ENCODE measurements at places on chromosomes 4 and X.

GRCh38 chr4:126223784-126224407 is 909.1 kb downstream of the FAT4 start:
- DNase-seq: no peak

- no peak for DNase-seq
These were observed 34.5 kb downstream of the RAB28 start for GRCh38 chr4:13449590-13449989.

- no peak for DNase-seq
These were observed 54.6 kb downstream of the GAB1 start for GRCh38 chr4:143391261-143391660.

DNA sequence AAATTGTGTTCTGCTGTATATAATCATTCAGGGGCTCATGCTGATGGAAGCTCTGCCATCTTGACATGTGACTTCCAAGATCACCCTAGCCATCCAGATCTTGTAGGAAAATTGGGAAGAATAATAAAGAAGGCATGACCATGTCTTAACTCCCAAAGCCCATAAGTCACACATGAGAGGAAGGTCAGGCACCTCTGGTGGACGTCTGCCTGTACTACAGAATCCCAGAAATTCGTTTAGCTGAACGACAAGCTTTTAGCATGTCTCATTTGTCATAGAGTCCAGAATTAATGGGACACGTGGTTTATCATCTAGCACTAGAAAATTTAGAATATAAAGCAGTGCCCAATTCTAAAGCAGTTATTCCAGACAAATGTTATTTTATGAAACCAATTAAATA is 212.7 kb downstream of the CENPC start:
- DNase-seq: no peak

- DNase-seq: no peak
These were observed 63.7 kb upstream of the RPL34 start for GRCh38 chr4:108556588-108557200.

DNA sequence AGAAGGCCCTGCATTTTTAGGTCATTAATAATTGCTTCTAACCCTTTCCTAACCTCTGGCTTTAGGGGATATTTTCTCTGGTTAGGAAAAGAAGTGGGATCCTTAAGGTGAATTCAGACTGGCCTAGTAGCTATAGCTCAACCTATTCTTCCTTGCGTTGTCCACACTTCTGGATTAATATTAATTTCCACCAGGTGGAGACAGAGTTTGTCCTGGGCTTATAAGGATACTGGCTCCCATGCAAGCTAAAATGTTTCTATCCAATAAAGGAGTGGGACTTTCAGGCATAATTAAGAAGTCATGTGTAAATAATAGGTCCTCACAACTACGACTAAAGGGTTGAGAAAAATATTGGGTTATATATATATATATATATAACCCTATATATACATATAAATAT is 860.0 kb upstream of the POU3F4 start:
- DNase-seq: no peak

DNA sequence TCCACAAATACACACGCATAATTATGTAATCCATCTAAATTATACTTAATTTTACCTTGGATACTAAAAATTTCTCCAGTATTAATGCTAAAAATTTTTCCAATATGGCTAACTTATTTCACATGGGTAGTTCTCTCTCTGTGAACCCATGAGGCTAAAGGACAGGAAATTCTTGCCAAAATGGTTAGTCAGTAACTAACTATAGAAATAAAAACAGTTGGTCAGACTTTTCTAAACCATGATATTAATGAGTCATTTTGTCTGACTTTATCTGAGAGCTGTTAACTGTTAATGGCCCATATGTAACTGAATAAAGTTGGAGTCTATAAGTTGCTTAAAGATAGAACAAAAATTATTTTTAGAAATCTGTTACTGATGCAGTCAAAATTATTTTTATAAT is 549.4 kb downstream of the TLL1 start:
- DNase-seq: no peak

DNA sequence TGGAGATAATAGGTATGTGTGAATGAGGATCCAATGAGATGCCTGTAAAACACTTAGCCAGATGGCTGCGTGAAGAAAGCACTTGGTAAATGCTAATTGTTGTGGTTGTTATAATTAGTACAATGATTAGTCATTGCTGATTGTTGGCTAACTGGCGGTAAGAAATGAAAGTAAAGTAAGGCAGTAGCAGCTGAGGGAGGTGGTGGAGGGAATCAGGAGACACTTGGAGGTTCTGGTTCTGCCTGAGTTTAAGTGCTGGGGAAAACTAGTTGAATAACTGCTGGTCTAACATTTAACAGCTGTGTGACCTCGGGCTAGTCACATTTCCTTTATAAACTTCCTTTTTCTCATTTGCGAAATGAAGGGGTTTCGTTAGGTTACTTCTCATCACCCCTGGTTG is 30.9 kb downstream of the CD38 start:
- DNase-seq: no peak

DNA sequence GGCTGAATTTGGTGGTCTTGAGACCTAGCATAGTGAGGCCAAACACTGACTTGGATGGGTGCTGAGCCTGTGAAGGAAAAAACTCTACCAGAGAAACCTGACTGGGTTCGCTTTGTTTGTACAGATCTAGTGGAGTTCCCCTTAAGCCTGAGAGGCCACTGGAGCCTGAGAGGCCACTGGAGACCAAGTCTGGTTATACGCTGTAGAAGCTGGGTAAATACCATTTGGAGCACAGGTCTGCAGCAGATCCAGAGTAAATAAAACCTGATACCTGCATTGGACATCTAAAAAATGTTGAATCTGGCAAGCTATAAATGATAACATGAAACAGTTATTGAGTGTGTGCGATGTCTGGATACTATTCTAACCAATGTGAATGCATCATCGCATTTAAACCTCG is 104.3 kb upstream of the IGSF1 start:
- no peak for DNase-seq

DNA sequence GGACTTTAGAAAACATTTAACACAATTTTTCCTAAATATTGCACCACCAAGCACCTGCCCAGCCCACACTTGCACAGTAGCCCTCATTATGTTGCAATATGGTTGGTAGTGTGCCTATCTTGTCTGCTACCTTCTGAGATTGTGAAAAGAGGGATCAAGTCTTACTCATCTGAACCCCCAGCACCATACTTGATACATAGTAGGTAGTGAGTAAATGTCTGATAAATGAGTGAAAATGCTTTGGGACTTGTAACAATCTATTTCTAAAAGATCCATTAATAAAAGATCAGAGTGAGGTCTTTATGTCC is 118.4 kb upstream of the MED14 start:
- DNase-seq: no peak

DNA sequence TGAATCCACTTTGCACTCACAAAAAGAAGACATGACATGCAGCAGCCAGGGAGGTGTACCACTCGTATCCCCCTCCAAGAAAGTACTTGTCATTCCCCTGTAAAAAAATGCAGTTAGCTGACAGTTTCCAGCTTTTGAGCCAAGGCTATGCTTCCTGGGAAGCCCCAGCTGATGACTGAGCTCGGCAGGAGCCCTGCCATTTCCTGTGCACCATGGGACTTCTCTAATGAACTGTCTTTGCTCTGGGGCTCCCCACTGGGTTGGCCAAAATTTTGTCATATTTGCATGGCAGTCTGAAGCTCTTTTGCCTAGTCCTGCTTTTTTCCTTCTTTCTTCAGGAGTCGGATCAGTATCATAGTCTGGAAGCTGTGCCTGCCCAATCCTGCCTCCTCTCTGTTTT is 104.5 kb upstream of the MAOA start:
- no peak for DNase-seq

All from stimulated activated CD4-positive, alpha-beta T cell treated with anti-CD3 and anti-CD28 coated beads, Interleukin-1b, Interleukin-23, amount 100 ng/mL, for 1 hour (primary cell).